Hepatocyte (in vitro differentiated cells): ENCODE measurements at places on chromosomes 1 and 21.

DNA sequence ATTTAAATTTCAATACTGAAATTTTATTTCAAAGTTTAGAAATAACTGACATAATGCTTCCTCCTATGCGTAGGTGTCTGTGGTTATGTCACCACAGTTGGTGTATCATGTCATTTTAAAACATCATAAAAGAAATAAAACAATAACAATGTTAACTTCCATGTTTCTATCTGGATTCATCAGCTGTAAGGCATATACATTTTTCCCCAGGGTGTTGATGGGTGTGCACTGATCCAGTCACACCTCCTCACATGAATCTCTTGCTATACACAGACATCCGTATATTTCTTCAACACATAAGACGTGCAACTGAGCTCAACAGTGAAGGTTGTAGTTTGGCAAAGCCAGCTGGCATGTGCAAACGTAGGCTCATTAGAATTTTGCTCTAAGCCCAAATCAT is 6.2 kb downstream of the KCNA3 start:
- DNase-seq = no peak

DNA sequence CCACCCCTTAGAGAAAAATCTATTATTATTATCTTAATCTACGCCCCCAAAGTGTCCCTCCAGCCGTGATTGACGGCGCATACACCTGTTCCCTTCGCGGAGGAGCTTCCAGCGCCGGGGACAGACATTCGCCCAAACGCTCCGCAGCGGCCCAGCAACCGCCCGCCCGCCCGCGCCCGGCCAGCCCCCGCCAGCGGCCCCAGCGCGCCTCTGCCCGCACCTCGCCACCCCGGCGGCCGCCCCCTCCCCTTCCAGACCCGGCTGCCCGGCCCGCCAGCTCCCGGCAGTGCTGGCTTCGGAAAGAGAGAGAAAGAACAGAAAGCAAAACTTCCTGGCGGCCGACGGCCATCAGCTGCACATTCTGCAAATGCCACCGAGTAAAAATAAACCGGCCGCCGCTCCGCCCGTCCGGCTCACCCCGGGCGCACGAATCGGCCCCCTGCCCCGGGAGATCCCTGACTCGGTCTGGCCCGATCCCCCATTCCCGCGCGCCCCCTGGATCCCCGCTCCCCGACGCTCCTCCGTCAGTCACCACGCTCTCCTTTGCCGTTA is 1.6 kb downstream of the CASZ1 start:
- DNase-seq = peak; percentile 24

DNA sequence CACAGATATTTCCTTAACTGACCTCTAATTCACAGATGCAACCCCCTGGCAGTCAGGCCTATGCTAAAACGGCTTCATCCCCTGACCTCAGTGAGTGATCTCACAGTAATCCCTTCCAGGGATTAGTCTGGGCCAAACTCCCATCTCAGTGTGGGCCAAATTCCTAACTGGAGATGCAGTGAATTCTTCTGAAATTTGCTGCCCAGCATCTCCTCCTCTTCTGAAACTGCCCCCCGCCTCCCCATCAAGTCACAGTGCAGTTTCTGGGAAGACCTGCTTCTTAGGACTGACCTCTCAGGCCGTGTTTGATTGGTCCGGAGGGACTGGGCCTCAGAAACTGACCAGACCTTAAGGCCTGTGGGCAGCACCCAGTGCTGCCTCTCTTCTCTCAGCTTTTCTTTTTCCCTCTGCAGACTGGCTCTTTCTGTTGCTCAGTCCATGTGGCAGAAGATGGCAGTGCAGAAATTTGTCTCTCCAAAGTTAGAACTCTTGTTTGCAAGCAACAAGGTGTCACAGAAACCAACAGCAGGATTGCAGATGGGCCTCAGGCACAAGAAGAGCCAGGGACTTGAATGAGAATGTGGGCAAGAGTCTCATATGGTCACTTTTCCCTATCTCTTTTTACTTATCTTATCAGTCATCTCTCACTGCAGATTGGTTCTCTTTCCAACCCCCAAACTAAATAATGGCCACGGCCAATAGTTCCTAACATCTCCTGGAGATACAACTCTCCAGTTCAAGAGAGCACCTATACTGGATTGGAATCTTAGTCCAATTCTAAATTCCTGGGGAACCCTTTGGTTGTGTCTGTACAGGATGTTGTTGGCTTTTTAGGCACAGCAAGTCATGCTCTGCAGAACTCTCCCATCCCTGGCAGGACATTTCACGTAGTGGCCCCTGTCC is 95.5 kb upstream of the RALGPS2 start:
- no peak for DNase-seq

GRCh38 chr21:37130971-37131370 is 57.9 kb downstream of the TTC3 start:
- no peak for DNase-seq

DNA sequence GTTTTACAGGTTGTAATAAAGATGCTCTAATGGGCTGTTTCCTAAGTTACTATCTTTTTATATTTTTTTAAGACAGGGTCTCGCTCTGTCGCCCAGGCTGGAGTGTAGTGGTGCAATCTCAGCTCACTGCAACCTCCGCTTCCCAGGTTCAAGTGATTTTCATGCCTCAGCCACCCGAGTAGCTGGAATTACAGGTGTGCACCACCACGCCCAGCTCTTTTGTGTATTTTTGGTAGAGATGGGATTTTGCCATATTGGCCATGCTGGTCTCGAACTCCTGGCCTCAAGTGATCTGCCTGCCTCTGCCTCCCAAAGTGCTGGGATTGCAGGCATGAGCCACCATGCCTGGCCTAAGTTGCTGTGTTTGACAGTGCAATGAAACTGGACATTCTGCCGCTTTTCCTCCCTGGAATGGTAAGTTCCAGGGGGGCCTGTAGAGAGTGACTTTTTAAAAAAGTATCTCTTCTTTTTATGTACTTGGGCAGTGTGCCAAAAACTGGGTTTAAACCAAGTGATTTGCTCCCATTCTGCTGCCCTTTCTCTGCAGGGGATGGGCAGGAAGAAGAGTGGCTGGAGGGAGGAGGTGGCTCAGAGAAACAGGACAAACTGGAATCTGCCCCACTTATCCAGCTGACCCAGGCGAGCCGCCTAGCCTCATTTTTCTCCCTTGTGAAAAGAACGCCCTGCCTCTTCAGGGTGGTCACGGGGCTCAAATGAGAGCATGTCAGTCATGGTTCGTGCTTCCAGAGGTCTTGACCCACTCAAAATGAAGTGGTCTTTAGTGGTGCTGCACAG is 2.3 kb downstream of the SLC37A1 start:
- peak; percentile 65 for DNase-seq

DNA sequence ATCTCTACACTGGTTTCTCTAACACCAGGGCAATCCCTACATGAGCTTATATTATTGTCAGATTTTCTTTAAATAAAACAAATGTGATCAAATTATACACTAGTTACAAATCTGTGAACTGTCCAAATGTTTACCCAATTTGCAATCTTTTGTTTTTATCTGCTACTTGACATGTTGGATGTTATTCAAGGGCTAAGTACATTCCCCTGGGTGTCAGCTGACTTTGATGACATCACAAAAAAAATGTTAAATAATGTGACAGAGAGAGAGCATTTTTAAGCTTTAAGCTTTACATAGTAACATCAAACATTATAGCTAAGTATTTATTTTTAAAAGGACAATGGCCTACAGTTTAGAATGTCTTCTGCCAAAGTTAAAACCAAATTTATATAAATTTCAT is 431.3 kb upstream of the PKN2 start:
- DNase-seq = no peak

- DNase-seq = peak; percentile 86
These were observed 33.7 kb downstream of the TTC39A start for GRCh38 chr1:51296383-51297357.

GRCh38 chr21:24903994-24904635 is 703.2 kb downstream of the MRPL39 start:
- DNase-seq = no peak

DNA sequence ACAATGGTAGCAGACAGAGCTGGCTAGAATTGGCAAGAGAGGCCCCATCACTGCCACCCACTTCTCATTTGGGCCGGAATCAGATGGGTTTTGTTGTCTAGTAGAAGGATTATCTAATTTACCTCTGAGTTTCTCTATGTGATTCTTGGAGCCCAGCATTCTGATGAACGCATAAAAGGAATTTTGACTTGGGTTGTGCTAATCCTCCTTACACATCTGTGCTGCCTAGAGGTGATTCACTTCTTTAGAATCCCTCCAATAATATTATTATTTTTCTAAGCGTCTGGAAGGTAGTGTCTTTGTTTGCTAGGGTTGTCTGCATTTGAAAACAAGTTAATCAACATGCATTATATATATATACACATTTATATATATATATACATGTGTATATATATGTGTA is 118.1 kb downstream of the RUNX1 start:
- no peak for DNase-seq

- no peak for DNase-seq
These were observed 475.4 kb downstream of the AJAP1 start for GRCh38 chr1:5129746-5130355.

- no peak for DNase-seq
These were observed 4.0 kb upstream of the ZBTB40 start for GRCh38 chr1:22447621-22448111.
